ENCODE measurements at places on chromosomes 12 and 14.

- DNase-seq = no peak
Measured at GRCh38 chr14:39868949-39869348, 436.7 kb upstream of the FBXO33 start.

- no peak for DNase-seq
Measured at GRCh38 chr14:83923842-83924241, 1606.1 kb upstream of the FLRT2 start.

DNA sequence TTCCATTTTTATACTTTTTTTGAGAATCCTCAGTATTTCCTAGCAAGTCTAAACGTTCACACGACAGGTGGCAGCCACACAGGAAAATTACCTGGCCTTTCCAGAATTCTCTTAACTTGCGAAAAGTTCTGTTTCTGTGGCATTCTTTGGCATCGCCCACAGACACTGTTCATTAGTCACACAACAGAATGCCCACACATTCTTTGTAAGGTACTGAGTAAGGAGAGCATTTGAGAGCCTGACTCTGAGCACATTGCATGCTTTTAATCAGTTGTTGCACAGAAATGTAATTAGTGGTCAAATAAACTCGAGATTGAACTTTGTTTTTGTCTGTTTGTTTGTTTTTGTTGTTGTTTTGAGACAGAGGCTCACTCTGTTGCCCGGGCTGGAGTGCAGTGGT is 52.4 kb downstream of the LMNTD1 start:
- DNase-seq = no peak

- DNase-seq = no peak
Measured at GRCh38 chr14:53153702-53154112, 584 bp upstream of the DDHD1 start.

GRCh38 chr12:87853448-87854003 is 175.7 kb downstream of the C12orf50 start:
- no peak for DNase-seq

DNA sequence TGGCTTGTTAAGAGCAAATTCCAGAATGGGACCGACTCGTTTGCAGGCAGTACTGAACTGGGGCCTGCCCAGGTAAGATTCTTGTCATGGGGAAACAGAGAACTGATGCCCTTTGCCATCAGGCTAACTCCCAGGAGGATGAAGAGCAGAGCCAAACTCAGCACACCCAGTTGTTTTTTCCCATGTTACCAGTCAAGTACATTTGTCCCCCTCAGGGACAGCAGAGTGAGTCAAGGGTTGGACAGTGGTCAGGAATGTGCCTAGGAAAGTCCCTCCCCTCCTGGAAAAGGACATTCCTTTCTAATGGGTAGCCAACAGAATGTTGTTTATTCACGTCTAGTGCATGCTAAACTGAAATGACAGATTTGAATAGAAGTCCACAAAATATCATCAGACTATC is 1.6 kb downstream of the ART4 start:
- no peak for DNase-seq
